GM12891 (cell line): ENCODE measurements at places on chromosomes 3 and 15.

DNA sequence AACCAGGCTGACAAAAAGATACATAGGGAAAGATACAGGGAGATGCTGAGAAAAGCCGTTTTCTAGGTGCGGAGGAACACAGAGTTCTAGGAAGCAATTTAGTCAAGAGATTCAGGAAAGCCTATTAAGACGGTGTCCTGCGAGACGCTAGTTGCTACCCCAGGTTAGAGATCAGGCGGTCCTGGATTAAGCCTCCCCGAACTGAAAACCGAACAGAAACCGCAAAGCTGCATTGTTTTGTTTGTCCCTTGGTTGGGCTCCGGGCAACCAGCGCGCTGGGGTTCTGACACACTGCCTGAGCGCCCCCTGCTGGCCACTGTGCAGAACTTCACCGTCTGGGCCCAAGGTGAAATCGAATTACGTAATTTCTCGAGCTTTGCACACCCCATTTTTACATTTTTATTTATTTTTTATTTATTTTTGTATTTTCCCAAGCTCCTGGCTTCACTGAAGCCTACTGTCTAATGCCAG, 37.3 kb upstream of the NDUFB4 start:
- DNase-seq = peak; percentile 60

- no peak for DNase-seq
Measured at GRCh38 chr15:96495386-96495785, 164.9 kb downstream of the NR2F2 start.

GRCh38 chr3:40766396-40766795, 241.6 kb downstream of the ZNF621 start:
- DNase-seq = no peak

DNA sequence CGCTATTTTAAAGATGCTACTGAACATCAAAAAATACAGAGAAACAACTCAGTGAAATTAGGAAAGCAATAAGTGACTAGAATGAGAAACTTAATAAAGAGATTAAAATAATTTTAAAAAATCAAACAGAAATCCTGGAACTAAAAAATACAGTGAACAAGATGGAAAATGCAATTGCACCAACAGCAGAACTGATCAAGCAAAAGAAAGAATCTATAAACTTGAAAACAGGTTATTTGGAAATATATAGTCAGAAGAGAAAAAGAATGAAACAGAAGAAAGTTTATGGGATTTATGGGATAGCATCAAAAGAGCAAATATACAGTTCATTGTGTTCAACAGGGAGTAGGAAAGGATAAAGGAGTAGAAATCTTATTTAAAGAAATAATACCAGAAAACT, 53.3 kb downstream of the MEX3B start:
- no peak for DNase-seq

DNA sequence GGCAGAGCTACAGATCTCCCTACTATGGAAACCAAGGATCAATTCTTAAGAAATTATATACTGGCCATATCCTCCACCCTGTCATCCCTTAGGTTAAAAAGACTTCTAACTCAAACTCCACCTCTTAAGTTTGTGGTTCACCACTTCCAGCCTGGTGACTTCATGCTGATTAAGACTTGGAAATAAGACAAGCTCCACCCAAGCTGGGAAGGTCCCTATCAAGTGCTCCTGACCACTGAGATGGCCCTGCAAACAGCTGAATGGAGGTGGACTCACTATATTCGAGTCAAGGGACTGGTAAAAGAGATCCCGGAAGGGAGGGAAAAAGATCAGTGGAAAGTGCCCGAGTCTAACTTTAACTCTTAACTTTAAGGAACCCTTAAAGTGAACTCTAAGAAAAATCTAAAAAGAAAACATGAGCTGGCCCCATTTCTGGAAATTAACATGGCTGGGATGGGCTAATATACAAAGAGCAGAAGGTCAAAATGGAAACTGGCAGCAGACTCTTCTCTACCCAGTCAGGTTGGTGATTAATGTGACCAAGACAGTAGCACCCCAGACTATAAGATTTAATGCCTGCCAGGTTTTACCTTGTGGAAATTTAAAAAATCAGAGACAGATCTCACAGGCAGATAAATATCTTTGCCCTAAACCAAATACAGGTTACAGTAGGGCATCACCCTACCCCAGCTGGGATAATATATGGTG, 43.9 kb downstream of the PPCDC start:
- DNase-seq = no peak
